Fibroblast of the conjunctiva (primary cell): ENCODE measurements at places on chromosomes 16 and 17.

DNA sequence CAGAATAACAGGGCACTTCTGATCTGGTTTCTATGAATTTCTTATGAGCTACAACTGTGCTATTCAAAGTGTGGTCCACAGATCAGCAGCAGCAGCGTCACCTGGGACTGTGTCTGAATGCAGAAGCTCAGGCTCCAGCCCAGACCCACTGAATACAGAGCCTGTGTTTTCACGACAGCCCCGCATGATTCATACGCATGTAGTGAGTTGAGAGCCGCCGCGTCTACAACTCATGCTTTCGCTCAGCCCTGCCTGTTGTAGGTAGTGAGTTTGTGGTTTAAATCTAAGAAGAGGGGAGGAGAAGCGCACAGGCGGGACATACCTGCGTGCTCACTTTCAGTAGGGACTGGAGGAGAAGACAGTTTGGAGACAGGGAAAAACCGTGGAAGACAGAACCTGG, 28.5 kb upstream of the ELAC2 start:
- no peak for DNase-seq

DNA sequence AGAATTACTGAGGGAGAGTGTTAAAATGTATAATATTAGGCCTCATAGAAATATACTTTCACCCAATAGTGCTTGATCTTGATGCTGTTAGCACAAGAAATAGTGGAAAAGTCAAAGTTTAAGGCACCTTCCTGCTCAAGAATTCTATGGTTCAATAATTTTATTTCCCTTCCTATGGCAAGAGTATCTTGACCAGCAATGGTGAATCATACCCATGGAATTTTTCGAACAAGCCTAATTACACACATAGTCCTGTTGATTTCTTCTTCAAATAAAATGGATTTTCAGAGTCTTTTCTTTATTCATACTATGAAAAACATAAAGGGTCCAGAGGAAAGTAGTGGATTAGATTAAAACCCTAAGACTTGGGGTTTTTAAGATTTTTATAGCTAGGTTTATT, 810.6 kb downstream of the CDH11 start:
- no peak for DNase-seq

DNA sequence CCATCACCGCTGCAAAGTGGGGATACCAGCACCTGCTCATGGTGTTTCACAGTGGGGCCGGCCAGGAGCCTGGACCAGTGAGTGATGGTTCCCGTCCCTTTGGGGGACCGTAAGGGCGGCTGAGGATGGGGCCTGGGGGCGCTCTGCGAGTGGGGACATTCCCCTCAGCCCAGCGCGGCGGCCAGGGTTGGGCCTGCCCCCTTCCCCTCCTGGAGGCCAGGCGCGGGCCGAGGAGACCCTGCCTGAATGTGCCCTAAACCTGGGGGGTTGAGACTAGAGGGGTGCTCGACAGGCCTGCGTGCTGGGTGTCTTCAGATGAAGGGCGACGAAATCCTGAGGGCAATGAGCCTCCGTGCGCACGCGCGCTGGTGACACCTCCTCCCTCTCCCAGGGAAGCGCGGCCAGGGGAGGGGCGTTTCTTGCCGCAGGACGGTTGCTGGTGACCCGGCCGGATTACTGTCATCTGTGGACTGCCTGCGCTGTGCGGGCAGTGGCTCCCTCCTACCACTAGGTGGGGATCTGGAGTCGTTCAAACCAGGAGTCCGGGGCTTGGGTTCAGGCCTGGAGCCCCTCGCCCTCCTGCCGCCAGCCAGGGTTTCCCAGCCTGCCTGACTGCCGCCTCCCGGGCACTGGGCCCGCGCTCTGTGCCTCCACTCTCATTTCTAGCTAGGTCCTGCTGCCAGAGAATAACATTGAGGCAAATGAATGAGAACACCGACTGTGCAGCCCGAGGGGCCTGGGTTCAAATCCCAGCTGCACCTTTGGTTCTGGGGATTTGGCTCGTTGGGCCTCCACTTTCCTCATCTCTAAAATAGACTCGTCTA, 17.1 kb downstream of the TBX2 start:
- DNase-seq: peak; percentile 80

- DNase-seq: no peak
Observed at GRCh38 chr16:89918453-89919347, at the start of gene MC1R. Gene MC1R, plus strand, starts transcription at chr16:89918862. Its CDS starts 397 bp downstream, at chr16:89919259.

GRCh38 chr16:48555597-48556242, 54.3 kb downstream of the N4BP1 start:
- DNase-seq: no peak

GRCh38 chr17:36730857-36731490, 129.6 kb downstream of the MRM1 start:
- no peak for DNase-seq

- no peak for DNase-seq
Observed at GRCh38 chr16:28003021-28003865, 60.3 kb downstream of the GSG1L start.

DNA sequence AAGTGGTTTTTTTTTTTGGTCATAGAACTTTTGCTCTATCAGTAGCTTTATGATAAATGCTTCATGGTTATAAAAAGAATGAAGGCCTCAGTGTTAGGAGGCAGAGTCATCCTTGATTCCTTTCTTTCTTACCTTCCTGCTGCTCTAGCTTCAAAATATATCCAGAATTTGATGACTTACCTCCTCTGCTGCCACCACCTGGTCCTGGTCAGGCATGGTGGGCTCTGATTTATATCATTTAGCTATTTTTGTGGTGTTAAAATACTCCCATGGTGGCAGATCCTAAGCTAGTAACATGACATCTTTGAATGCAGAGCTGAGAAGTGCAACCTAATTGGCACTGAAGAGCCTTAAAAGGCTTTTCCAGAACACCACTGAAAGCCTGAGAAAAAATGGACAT, 508.8 kb upstream of the CDH8 start:
- no peak for DNase-seq

- no peak for DNase-seq
Observed at GRCh38 chr17:80827646-80828643, 163.7 kb upstream of the CHMP6 start.

DNA sequence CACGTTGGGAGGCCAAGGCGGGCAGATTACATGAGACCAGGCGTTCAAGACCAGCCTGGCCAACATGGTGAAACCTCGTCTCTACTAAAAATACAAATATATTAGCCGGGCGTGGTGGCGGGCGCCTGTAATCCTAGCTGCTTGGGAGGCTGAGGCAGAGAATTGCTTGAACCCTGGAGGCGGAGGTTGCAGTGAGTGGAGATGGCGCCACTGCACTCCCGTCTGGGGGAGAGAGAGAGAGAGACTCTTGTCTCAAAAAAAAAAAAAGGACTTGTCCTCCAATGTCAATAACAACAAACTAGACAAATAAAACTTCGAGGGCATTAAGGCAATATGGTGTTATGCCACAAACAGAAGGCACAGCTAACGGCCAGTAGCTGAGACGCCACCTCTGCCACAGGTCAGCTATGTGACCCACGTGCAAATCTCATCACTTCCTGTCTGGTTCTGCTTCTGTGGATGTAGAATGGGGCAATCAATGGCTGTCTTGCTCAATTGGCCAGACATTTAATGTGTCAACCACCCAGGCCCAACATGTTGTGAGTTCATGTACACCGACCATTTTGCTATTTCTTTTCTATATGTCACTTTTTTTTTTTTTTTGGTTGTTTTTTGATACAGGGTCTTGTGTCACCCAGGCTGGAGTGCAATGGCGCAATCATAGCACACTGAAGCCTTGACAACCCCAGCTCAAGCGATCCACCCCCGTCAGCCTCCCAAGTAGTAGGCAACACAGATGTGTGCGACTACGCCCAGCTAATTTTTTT, 834 bp upstream of the TXNDC11 start:
- no peak for DNase-seq

- DNase-seq: no peak
Observed at GRCh38 chr17:81339191-81339533, 44.1 kb upstream of the SLC38A10 start.

GRCh38 chr17:39641883-39642282, 4.9 kb downstream of the STARD3 start:
- no peak for DNase-seq

DNA sequence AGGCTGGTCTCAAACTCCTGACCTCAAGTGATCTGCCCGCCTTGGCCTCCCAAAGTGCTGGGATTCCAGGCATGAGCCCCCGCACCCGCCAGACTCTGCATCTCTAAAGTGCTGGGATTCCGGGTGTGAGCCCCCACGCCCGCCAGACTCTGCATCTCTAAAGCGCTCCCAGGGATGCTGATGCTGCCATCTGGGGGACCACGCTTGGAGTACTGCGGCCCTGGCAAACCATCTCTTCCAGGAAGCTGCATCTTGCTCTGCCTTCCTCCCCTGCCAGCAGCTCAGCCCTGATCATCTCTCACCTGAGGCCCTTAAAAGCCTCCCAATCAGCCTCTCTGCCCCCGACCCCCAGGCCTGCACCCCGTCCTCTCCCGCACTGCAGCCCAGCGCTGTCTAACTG, 4.1 kb downstream of the CEP295NL start:
- DNase-seq: no peak

GRCh38 chr16:9212621-9213020, 121.2 kb downstream of the HAPSTR1 start:
- DNase-seq: no peak

DNA sequence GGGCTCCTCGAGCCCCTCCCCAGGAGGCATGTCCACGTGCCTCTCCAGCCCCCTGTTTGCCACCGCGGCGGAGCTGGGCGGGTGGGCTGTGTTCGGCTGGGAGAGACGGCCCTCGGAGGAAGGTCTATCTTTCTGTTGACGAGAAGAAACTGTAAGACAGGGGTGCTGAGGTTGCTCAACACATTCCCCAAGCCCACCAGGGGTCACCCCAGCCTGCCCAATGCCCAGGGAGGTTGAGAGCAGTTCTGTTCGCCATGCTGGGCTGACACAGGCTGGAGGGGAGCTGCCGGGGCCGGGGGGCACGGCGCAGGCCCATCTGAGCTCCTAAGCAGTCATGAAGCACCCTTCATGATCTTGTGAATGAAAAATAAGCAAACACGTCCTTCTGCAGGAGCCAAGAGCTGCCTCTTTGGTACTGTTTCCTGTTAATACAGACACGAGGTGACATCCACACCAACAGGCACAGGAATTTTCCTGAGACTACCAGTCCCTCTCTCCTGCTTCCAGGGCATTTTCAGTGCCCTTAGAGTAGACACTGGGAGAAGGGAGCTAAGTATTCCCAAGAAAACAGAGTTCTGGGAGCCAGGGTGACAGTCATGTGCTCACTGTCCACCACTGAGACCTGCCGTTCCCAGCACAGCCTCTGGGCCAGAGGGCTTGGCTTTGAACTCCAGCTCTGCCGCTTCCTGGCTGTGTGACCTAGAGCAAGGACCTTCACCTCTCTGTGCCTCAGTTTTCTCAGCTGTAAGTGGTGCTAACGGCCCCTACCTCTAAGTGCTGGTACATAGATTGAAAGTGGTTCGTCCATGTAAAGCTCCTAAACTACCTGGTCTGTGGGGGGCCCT, 9.2 kb downstream of the UBALD2 start:
- no peak for DNase-seq

DNA sequence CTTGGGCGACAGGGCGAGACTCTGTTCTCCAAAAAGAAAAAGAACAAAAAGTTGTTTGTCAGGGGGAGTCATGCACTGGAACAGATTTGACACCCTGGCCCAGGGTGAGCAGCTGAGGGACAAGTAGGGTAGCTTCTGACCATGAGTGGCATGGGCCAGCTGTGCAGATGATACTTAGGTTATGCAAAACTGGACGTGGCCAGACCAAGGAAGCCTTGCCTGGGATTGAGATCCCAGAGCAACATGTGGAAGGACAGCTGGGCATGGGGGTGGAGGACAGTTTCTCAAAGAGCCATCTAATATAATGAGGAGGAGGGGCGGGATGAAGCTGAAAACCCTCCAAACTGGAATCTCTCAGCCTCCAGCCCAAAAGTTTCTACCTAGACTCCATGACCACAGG, 19.6 kb upstream of the SLC35B1 start:
- no peak for DNase-seq

DNA sequence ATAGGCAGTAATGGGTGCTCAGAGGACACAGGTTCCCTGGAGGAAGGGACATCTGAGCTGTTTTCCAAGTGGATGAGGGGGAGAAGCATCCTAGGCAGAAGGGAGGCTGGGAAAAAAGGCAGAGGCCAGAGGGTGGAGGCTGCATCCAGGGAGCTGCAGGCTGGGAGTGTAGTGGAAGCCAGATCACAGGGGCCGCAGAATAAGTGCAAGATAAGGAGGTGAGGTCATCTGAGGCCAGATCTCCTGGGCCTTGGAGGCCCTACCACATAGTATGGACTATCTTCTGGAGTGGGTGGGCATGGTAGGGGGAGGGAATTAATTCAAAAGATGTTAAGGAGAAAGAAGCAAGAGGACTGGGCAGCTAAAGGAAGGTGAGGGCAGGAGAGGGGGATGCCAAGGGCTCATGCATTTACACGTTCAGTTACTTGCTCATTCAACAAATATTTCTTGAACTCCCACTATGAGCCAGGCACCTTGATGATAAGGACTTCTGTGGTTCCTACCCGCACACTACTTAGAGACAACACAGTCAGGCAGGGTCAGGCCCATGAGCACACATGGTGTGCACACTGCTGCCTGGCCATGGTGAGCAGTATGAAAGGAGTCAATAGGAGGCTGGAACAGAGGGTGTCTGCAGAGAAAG, 2.4 kb upstream of the RIPOR1 start:
- no peak for DNase-seq

- no peak for DNase-seq
Observed at GRCh38 chr16:4601036-4601863, 13.4 kb downstream of the UBALD1 start.

- no peak for DNase-seq
Observed at GRCh38 chr17:75895370-75896155, 1.2 kb downstream of the TRIM65 start.

DNA sequence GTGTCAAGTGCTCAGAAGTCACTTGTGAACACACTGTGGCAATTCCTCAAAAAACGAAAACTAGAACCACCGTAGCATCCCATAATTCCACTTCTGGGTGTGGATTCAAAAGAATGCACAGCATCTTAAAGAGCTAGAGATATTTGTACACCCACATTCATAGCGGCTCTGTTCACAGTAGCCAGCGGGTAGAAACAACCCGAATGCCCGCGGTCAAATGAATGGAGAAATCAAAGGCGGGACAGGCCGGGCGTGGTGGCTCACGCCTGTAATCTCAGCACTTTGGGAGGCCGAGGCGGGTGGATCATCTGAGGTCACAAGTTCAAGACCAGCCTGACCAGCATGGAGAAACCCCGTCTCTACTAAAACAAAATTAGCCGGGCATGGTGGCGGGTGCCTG, 337.5 kb downstream of the SEC14L1 start:
- DNase-seq: no peak

- DNase-seq: peak; percentile 22
Observed at GRCh38 chr17:33674685-33675084, 381.6 kb upstream of the ASIC2 start.

GRCh38 chr16:75116081-75116910, at the start of gene LDHD:
Gene LDHD, minus strand, starts transcription at chr16:75116780. Its CDS starts 60 bp downstream, at chr16:75116720.
- peak; percentile 32 for DNase-seq

DNA sequence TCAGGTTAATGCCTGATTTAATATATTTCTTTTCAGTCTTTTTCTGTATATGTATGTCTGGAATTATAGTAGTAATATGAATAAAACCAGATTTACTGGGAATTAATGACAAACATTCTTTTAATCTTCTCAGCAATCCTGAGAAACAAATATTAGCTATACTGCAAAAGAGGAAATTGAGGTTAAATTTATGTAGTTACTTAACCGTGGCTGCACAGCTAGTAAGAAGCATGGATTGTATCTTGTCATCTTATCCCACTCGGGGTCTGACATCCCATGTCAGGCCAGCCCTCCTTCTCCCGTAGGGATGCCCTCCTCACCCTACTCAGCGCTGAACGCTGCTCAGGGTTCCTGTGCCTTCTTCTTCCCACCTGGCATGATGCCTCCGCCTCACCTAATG, 143.0 kb downstream of the FTO start:
- DNase-seq: no peak
